ENCODE measurements at places on chromosomes 3 and 15. TPM values are rescaled to one million over a fixed set of nuclear protein-coding genes. Genes with fewer than 3 reads are reported as not detected.

DNA sequence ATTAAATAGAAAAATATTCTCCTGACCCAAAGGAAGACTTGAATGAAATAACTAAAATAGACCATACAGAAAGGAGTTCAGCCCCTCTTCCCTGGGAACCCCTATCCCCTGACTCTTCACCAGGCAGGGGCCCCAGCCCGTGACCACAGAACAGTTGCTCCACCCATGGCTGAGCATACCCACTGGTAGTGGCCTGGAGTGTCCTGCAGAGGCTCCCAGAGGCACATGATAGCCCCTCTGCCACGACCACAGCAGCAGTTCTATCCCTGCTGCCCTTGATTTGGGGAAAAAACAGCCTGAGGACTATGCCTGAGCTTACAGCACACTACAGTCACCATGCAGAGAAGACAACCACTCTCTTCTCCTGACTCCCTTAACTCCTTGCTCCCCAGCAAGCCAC lies 31.8 kb downstream of the TTC14 start:
- no peak for DNase-seq

The EIF4A2 gene
- total RNA-seq, result 292 TPM

The PRTG gene
- total RNA-seq, result 7.9 TPM

The FSIP1 gene
- total RNA-seq, result 0.62 TPM

GRCh38 chr3:78972617-78973301 lies 795.0 kb downstream of the ROBO1 start:
- no peak for DNase-seq

The PGBD4 gene
- total RNA-seq, result 0.96 TPM

The CHRNA5 gene
- 4.7 TPM for total RNA-seq

The PCLAF gene
- 2.6 TPM for total RNA-seq

- no peak for DNase-seq
Measured at GRCh38 chr3:173618703-173619102, 221.2 kb downstream of the NLGN1 start.

- no peak for DNase-seq
Measured at GRCh38 chr15:99504823-99505551, 60.8 kb upstream of the MEF2A start.

- no peak for DNase-seq
Measured at GRCh38 chr3:111901637-111902036, 42.6 kb downstream of the PHLDB2 start.

DNA sequence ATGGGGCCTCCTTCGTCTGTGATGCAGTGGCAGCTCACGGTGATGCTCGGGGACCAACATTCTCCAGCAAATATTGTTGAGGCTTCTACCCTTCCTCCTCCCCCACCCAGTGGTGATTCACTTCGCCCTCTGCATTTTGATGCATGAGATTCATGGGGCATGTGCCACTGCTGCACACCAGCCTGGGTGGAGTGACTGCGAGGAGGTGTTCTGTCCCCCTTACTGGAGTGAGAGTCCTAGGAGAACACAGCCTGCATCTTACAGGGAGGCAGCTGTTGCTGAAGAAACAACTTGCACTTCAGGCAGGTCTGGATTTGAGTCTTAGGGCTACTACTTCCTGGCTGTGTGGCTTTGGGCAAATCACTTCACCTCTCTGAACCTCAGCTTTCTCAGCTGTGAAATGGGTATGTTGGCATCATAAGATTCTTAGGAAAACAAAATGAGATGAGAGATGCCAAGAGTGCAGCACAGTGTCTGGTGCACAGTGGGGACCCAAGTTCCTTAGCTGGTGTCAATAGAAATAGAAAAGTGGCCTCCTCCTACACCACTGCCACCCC lies 10.2 kb upstream of the SKOR1 start:
- DNase-seq, result no peak

DNA sequence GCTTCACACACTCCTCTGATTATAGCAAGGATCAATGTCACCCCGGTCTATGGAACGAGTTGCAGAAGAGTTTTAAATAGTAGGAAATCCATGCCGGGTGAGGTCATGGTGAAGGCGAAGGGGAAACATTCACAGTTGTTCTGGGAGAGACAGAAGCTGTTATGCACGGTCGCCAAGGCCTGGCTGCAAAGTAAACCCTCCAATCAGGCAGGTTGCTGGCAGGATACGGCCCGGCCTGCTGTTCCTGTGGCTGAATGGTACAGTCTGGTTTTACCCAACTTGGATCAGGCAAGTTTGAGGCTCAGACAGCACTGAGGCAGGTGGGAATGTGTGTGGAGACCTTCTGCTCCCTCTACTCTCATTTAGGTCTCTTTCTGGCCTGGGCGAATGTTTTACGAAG lies 45.3 kb upstream of the ATP2B2 start:
- DNase-seq, result no peak

- DNase-seq, result no peak
Measured at GRCh38 chr3:109339714-109340648, 2.6 kb upstream of the DPPA4 start.

The FGF12 gene
- 3.2 TPM for total RNA-seq

The SPINK8 gene
- total RNA-seq, result not detected

DNA sequence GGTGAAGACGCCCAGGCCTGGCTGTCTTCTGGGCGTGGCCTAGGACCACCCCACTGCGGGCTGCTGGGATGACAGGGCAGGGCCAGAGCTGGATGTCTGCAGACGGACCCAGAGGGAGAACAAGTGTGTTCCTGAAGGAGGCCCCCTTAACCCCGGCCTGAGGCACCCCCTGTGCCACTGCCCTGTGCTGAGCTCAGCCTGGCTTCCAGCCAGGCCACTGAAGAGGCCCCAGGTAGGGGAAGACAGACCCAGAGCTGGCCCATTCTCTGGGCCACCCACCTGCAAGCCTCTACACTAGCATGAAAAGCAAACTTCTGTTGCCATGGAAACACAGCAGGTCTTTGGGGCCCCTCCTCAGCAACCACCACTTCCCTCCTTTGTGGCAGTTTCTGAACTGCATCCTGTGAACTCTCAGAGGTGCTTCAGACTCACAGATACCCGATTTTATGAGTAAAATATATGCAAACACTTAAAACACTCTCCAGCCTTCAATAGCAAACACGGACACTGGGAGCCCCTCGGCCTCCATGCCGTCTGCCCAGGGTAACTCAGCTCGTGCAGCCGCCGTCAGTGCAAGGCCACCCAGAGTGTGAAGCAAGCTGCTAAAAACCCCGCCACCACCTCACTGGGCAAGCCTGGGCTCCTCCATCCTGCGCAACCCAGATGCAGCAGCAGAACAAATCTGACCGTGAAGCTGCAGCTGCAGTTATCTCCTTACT lies 42.5 kb downstream of the CMTM6 start:
- no peak for DNase-seq

The SLC22A14 gene
- 0.58 TPM for total RNA-seq

- DNase-seq, result no peak
Measured at GRCh38 chr3:56189536-56189935, 278.7 kb downstream of the ERC2 start.

DNA sequence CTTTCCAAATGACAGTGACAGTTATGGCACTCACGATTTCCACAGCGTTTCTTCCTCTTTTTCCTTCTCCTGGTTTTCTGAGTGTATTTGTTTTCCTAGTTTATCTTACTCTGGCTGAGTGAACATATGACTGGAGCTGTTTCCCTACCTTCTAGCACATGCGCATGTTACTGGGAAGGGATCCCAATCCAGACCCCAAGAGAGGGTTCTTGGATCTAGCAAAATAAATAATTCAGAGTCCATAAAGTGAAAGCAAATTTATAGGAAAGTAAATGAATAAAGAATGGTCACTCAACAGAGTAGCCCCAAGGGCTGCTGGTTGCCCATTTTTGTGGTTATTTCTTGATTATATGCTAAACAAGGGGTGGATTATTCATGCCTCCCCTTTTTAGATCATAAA lies 23.8 kb downstream of the METTL6 start:
- DNase-seq, result no peak

DNA sequence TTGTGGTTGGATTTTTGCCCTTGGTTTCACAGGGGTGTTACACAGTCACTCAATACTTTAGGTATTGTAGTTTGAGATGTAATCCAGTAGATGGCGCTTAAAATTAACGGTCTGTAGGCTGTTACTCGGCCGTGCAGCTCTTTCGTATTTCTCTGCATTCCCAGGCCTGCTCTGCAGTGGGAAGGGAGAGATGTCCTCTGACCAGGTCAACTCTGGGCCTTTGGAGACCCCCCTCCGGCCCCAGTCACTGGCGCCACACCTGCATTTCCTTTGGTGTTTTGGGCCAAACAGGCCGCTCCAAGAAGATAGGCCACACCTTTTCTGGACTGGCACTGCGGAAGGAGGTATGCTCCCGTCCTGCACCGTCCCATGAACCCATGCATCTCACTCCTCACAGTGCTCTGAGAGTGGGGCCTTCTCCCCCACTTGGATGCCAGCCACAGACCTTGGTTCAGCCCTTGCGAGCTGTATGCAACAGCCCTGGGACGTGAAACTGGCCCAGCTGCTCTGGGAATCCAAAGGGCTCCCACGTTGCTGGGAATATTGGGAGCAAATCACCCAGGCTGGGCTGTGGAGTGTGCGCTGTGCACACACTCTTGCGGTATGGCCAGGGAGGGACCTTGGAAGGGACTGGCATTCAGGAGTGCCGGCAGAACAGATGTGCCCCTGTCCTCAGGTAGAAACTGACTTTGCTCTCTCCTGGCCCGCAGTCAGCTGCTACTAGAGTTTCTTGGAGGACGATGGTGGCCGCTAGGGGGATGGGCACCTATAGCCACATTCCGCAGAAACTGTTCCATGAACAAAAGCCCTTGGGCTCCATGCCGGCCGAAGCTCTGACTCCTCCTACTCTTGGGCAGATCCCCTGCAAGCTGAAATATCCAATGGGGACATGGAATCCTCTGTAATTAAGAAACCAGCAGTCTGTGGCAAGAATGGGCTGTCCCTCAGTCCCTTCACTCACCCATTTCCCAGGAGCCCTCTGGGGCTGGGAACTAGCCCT lies 410.5 kb upstream of the CADM2 start:
- no peak for DNase-seq

DNA sequence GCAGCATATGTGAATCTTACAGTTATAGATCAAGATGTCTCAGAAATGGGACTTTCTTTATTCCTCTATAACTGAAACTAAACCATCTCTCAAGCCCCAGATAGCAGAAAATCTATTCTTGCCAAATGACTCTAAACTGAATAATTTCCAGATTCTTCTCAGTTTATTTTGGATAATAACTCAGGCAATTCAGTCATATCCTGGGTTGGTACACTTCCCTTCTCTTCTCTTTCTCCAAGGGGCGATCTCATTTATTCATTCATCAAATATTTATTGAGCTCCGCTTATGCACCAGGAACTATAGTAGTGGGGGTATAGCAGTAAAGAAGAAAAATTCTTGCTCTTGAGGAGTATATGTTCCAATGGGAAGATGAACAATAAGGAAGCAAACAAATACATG lies 13.5 kb upstream of the PCOLCE2 start:
- no peak for DNase-seq

GRCh38 chr3:47260605-47261004 lies 22.0 kb downstream of the KIF9 start:
- DNase-seq, result no peak

The WDR93 gene
- 0.41 TPM for total RNA-seq

- peak; percentile 2 for DNase-seq
Measured at GRCh38 chr3:117036259-117036799, 326.8 kb downstream of the TUSC7 start.

The CCR1 gene
- total RNA-seq, result not detected

DNA sequence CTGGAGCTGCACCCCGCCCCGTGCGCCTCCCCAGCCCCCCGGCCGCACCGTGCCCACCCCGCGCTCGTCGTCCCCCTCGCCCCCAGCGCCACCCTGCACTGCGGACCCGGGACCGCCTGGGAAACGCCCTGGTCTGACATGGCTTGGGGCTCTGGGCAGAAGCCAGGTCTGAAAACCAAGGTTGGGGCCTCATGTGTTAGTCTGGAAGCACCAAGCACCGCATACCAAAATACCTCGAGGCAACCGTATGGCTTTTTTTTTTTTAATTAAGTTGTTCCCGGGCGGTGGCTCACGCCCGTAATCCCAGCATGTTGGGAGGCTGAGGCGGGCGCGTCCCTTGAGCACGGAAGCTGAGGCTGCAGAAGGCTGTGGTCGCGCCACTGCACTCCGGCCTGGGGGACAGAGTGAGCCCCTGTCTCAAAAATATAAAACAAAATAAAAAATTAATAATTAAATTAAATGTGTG lies 91.5 kb upstream of the CHD2 start:
- DNase-seq, result no peak

The CCDC32 gene
- 39.0 TPM for total RNA-seq

- no peak for DNase-seq
Measured at GRCh38 chr3:104385421-104385820, 981.3 kb upstream of the ALCAM start.

The ZNF620 gene
- total RNA-seq, result 10.8 TPM

DNA sequence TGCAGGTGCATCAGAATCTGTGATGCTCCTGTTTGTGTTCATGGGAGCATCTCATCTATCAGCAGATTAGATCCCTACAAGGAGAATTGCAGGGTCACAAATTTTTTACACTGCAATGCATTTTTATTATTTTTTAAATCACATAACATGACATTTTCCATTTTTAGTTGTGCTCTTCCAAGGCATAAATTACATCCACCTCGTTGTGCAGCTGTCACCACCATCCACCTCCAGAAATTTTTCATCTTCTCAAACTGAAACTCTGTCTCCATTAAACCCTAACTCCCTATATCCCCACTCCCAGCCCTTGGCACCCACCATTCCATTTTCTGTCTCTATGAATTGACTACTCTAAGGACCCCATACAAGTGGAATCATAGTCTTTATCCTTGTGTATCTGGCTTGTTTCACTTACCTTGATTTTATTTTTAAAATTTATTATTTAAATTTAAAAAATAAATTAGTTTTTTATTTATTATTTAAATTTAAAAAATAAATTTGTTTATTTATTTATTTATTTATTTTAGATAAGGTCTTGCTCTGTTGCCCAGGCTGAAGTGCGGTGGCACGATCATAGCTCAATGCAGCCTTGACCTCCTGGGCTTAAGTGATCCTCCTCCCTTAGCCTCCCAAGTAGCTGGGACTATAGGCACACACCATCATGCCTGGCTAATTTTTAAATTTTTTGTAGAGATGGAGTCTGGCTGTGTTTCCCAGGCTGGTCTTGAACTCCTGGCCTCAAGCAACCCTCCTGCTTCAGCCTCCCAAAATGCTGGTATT lies 47.7 kb downstream of the FBLN2 start:
- no peak for DNase-seq

- DNase-seq, result no peak
Measured at GRCh38 chr15:100628746-100629145, 26.4 kb downstream of the ASB7 start.

GRCh38 chr15:32667321-32667720 lies 25.8 kb downstream of the SCG5 start:
- DNase-seq, result no peak

GRCh38 chr3:38479431-38480092 lies 16.6 kb upstream of the EXOG start:
- DNase-seq, result no peak

The GP5 gene
- 0.07 TPM for total RNA-seq

- peak; percentile 94 for DNase-seq
Measured at GRCh38 chr3:177776661-177777101, 579.4 kb upstream of the TBL1XR1 start.

- no peak for DNase-seq
Measured at GRCh38 chr3:160754371-160754854, 1.6 kb upstream of the PPM1L start.
